ENCODE measurements at places on chromosomes 2 and 18.

GRCh38 chr2:181116261-181116660 is 135.9 kb downstream of the UBE2E3 start:
- DNase-seq = no peak

DNA sequence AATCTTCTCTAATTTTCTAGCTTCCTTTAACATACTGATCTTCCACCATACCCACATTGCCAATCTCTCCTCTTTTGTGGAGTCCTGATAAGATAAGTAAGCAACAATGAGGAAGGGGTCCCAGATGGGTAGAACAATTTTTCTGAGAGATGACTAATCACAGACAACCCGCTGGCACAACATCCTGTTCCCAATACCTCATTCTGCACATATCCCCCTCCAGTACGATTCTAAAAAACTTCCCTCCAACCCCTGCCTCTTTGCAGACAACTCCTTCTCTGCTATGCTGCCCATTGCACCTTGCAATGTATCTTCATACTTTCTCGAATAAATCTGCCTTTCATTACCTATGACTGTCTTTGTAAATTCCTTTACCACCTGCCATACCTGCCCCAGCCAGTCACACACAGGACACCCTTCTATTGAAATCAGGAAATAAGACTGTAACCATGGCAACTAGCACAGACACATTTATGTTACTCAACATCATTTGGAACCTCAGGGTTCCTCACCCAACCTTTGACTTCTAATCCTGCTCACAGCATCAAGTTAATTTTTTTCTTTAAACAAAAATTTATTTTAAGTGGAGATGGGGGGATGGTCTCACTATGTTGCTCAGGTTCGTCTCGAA is 7.4 kb upstream of the EXOC6B start:
- DNase-seq = no peak

GRCh38 chr18:57687970-57688369 is 66.3 kb upstream of the NARS1 start:
- DNase-seq = no peak

DNA sequence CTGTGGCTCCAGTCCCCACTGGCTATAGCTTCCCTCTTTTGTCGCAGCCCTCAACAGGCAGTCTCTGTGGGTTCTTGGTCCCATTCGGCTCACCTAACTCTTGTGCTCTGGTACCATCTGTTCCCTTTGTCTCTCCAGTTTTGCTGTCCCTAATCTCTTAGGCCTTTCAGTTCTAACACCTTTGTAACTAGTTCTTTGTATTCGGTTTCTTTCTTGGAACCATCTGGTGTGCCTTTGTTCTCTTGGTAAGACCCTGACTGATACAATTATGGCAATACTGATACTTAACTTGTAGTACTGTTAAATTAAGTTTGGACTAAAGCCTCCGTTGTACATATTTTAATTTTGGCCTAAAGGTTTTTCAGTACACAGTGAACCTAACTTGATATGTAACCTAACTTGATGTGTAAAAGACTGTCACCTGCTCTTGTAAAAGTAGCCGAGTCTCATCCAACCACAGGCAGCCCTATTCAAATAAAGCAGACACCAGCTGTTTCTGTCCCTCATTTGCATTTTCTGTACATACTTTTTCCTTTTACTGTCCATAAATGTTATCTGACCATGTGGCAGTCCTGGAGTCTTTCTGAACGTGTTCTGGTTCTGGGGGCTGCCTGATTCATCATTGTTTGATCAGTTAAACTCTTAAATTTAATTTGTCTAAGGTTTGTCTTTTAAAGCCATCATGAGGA is 4.8 kb upstream of the MRPL44 start:
- DNase-seq = no peak

- no peak for DNase-seq
Measured at GRCh38 chr2:56077359-56077915, 106.4 kb upstream of the CCDC85A start.

DNA sequence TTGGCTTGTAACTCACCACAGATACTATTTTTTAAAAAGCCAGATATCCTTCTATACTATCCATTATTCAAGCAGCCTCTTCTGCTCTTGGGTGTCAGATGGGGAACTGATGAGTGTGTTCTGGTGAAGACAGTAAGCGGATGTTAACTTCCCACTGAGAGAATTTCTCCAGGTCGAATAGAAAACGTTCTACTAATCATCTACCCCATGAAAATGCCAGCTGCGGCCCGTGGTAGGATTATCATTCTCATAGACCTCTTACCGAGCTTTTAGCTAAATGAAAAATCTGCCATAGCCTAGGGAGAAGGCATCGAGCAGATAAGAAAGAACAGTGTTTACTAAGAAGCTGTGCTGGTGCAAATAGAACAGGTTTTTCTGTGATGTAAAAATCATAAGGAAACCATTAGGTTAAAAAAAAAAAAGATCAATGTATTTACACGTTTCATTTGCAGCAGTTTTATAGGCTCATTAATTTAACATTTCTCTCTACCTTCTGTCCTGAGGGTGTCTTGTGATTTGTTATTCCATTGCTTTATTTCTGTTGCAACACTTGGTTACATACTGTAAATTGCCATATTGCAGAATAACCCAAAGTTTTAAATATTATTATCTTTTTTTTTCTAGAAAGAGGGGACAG is 1521.5 kb upstream of the ZEB2 start:
- no peak for DNase-seq

GRCh38 chr2:25418944-25419677 is 77.4 kb upstream of the DNMT3A start:
- no peak for DNase-seq

- DNase-seq = peak; percentile 23
Measured at GRCh38 chr18:24633121-24633520, 172.7 kb downstream of the HRH4 start.

DNA sequence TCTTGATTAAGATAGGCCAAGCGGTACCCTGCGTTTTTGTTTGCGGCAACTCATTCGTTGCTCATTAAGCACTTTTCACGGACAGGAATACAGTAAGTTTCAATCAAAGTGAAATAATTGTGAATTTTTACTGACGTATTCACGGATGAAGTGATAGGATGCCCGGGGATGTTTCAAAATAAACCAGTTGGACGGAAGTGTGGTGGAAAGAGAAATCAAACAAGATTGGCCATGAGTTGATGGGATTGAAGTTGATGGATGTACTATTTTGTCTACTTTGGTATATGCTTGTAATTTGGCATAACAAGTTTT is 481 bp downstream of the TMEM177 start:
- no peak for DNase-seq

DNA sequence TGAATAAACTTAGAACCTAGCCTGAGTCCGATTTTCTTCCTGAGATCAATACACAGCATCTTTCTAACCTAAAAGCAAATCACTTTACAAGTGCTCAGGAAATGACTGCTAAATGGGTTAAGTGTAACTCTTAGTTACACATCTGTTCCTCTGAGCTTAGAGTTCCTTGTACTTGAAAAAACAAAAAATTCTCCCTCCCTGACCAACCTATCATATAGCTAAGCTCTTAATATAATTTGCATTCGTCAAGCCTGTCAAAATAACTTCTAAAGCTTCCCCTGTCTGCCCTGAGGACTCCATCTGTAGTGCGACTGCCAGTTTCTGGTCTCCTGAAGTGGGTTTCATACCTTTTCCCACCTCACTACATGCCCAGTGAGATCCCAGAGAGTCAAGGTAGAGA is 190.4 kb downstream of the NCK2 start:
- DNase-seq = no peak

- no peak for DNase-seq
Measured at GRCh38 chr2:233354500-233354924, 218 bp downstream of the DGKD start.

- DNase-seq = no peak
Measured at GRCh38 chr18:33355756-33356155, 84.8 kb downstream of the CCDC178 start.

DNA sequence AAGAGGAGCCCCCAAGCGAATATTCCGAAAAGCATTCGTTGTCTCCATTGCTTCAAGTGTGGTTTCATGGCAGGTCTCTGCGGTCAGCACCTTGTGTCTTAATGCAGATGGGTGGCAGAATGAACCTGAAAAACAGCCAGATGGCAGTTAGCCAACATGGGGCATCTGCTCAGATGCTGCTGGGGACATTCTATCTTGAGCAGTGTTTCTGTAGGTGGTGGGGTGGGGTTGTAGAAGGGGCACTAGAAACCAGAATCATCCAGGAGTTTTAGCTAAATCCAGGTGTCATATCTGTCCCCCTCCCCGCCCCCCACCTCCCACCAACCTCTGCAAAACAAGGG is 42.1 kb downstream of the ST6GAL2 start:
- DNase-seq = no peak

- no peak for DNase-seq
Measured at GRCh38 chr2:128834207-128834879, 515.7 kb upstream of the HS6ST1 start.

DNA sequence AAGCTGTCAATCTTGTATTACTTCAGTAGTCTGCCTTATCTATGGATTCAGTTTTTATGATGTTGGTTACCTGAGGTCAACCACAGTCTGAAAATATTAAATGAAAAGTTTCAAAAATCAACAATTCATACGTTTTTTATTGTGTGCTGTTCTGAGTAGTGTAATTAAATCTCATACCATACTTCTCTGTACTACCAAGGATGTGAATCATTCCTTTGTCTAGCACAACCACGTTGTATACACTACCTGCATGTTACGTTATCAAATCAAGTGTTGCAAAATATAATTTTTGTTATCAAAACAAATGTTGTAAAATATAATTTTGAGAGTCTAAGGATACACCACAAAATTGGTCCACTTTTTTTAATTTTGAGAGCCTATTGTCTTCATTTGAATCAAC is 590.2 kb upstream of the SETBP1 start:
- DNase-seq = no peak

DNA sequence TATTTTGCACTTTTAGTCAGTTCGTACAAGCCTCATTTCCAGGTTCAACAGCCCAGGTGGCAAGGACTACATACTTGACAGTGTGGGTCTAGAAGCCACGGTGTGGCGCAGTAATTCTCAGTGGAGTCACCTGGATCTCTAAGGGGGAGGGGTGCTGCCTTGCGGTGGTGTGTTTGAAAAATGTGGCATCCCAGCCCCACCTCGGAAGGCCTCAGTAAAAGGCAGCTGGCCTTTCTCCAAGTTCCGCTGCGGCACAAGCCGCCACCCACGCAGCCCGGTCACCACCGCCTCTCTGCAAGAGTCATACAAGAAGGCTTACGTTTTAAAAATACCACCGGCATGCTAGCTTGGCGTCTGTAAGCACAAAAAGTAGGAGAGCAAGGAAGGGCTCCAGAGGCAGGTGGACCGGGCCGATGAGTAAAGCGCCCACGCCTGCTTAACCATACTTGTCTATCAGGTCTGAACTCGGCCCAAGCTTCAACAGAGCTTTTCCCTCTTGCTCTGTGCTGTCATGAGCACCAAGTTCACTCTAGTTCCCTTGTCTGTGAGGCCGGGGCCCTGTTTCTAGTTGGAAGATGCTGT is 49.5 kb downstream of the SPRED2 start:
- peak; percentile 53 for DNase-seq

DNA sequence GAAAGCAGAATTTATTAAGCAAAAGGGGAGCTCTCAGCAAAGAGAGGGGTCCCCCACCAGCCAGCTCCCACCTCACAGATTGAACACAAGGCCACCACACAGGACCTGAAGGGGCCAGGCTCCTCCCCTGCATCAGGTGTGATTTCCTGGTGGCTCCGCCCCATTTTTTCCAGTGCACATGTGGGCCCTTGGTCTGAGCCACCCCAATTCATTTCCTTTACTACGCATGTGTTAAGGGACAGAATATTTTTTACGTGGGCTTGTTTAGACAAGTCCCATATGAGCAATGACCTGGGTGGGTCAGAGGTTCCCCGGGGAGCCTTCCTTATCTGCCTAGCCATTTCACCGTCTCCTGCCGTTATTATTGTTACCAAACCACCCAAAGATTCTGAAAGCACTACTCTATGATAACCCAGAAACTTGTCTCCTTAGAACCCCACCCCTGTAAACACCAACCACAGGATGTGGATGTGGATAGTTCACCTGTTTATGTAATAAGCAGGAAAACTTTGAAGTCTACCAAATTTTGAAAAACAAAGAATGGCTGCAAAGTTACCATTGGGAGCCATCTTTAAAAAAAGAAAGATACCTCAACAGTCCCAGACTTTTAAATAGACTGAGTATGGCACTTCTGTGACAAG is 191.7 kb downstream of the CD226 start:
- DNase-seq = no peak

DNA sequence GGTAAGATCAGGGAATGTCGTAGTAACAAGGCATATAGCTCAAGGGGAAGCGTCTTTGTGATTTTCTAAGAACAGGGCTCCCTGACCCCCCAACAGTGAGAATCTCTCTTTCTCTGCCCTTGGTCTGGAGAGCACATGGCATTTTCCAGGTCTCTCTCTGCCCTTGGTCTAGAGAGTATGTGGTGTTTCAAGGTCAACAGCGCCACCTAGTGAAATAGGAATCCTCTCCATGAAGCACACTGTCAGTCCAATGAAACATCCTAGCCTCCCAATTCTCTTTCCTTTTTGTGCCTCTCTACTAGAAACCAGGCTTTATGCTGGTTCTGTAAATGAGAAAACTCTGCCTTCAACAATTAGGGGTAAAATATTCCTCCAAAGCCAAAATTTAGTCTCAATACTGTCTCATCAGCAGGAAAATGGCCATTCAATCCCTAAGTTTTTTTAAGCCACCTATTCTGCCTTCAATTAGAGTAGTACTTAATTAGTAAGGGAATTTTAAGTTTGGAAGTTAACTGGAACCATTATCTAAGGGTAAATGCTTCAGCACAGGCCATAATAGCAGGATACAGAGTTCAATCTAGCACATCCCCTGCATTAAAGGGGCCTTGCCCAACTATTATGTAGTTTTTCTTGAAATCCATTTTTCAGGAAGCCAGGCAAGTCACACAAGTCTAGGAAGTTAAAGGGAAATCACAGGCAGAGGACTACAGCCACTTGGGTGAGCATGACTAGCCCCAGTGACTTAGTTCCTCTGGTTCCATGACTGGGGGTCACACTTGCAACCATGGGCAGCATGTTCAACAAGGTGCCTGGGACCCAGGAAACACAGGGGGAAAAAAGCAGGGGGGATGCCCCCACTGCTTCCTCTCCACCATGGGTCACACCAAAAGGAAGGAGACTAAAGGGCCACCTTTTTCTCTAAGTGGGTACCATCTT is 12.4 kb downstream of the DYM start:
- DNase-seq = no peak

- DNase-seq = no peak
Measured at GRCh38 chr2:7281231-7282201, 364.3 kb downstream of the RNF144A start.

GRCh38 chr2:201751566-201751965 is 29.2 kb downstream of the ALS2 start:
- DNase-seq = no peak

DNA sequence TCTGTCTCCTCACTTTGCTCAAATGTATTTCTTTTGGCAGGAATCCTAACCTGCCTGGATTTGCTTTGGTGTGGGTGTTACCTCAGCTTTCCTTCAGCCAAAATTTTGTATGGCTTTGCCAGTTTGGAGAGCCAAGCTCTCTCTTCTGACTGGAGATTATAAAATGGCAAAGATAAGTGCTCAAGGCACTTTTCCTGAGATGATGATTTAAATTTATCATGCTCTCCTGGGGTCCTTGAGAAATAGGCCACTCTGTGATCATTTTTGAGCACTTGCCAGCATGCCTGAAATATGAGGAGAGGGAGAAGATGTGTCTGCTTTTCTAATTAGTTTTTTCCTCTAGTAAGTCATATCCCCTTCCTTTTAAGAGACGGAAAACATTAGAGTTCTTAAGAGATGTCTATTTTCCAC is 683.0 kb downstream of the SLC4A3 start:
- DNase-seq = no peak

GRCh38 chr2:11582862-11583752 is 49.3 kb downstream of the GREB1 start:
- DNase-seq = no peak

Measured in BJ (cell line).